ENCODE measurements at places on chromosomes 12 and 14.

DNA sequence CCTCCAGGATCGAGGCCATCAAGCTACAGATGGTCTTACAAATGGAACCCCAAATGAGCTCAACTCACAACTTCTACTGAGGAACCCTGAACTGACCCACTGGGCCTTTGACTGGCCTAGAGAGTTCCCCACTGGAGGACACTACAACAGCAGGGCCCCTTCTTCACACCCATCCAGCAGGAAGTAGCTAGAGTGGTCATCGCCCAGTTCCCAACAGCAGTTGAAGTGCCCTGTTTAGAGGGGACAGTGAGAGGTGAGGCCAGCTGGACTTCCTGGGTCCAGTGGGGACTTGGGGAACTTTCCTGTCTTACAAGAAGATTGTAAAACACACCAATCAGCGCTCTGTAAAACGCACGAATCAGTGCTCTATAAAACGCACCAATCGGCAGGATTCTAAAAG is 247.9 kb upstream of the BTG1 start:
- no peak for DNase-seq

- DNase-seq = no peak
These were observed 21.4 kb downstream of the SMOC1 start for GRCh38 chr14:69900603-69901002.

- DNase-seq = no peak
These were observed 170.9 kb downstream of the SLC6A15 start for GRCh38 chr12:84741692-84742091.

DNA sequence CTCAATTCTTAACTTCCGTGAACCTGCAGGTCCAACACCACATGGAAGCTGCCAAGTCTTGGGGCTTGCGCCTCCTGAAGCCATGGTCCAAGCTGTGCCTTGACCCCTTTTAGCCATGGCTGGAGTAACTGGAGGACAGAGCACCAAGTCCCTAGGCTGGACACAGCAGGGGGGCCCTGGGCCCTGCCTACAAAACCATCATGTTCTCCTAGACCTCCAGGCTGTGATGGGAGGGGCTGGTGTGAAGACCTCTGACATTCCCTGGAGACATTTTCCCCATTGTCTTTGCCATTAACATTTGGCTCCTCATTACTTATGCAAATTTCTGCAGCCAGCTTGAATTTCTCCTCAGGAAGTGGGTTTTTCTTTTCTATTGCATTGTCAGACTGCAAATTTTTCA is 570.1 kb downstream of the FSCB start:
- no peak for DNase-seq

DNA sequence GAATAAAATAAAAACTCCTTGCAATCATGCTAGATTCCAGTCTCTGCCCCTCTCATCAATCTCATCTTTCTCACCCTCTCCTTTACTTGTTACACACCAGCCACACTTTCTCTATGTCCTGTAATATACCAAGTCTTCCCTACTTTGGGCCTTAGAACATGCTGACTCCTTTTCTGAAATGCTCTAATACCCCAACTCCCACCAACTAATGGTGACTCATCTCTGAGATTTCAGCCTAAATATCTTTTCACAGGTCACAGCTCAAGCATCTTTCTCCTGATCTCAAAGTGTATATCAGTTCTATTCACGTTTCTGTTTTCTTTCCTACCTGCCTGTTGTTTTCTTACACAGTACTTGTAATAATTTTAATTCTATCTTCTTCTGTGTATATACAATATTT is 378.9 kb upstream of the PRICKLE1 start:
- no peak for DNase-seq

DNA sequence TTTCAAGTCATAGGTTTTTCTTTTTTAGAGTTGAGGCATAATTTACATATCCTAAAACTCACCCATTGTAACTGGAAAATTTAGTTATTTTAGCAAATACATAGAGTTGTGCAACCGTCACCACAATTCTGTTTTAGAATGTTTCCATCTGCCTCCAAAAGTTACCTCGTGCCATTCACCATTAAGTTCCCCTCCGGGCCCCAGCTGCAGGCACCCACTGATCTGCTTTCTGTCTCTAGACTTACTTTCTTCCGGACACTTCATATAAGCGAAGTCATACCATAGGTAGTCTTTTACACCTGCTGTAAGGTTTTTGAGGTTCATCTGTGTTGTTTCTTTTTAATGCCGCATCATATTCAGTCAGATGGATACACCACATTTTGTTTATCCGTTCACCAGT is 28.7 kb downstream of the PPP2R5C start:
- no peak for DNase-seq

GRCh38 chr14:90510159-90510558 is 113.3 kb downstream of the CALM1 start:
- no peak for DNase-seq

DNA sequence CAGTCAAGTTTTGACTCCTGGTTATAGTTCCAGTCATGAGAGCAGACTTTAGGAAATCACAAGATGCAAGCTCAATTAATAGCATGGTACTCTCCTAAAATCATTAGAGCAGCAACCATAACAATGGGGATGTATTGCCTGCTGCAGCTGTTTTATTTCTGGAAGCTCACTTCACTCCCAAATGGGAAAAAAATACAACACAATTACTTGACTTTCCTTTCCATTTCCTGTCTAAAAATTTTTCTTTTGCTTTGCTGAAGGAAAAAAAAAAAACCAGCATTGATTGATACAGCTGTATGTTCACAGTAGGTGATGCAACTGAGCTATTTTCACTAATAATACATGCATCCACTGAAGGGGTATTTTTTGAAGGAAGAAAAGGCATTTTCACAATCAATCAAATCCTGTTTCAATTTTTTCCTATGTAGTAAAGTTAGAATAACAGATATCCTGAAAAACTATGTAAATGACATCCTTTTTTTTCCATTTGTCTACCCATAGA is 143.9 kb upstream of the NOVA1 start:
- DNase-seq = no peak

DNA sequence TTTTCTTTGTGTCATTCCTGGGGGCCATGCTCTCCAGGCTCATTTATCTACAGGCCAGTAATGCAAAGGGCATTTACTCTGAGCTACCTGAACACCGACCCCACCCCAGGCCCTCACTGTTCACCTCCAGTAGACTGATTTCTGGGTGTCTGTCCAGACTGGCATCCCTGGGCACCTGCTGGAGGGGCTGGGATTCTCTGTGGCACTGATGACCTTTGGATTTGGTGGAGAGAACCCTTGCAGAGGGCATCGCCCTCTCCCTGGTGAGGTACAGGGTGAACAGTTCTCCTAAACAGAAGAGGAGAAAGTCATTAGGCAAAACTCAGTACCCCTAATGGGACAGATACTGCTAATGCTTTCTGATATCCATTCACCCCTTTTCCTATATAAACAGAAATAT is 27.1 kb upstream of the RIMBP2 start:
- DNase-seq = no peak

DNA sequence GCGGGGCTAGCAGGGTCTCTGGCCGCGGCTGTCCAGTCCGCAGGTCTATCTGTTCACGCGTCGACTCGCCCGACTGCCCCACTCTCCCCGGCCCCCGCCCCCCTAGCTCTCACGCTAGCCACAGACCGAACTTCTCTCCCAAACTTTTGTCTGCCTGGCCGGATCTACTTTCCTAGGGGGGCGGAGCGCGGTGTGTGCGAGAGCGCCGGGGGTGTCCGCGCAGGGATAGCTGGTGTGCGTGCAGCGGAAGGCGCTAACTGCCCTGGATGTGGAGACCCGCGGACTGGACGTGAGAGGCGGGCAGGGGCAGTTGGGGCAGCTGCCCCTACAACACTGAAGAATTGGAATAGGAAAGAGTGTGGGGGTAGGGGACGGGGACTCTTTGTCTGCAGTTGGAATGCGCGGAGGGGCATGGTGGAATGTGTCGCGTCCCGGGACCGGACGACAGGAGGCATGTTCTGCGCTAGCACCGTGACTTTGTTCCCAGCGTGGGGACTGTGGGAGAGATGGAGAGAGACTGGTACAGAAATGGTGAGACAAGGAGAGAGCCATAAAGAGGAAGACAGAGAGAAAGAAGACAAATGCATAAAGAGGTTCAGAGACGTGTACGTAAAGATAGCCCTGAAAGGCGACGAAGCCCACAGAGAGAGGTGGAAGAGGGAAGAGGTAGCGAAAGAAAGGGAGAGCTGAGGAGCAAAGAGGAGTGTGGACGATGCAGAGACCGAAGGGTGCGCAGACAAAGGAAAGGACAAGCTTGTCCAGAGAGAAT is at the start of gene AJUBA:
Gene AJUBA, minus strand, starts transcription at position 75 of the 769 bp plus-strand sequence. CDS start 285 bp downstream, outside the sequence.
- peak; percentile 82 for DNase-seq

GRCh38 chr12:81570234-81570633 is 188.9 kb downstream of the PPFIA2 start:
- no peak for DNase-seq

DNA sequence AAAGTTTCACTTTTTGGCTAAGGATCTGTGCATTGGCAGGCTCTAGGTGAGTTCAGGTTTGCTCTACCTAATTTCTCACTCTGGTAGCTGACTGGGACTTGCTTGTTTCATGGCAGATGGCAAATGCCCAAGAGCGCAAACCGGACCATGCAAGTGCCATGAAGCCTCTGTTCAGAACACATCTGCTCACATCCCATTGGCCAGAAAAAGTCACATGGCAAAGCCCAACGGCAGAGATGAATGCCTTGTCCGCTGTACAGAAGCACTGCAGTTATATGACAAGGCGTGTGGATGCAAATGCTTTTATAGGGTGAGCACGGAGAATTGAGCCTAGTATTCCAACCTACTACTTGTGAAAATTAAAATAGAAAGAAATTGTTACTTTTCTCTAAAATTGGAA is 202.2 kb upstream of the HMGA2 start:
- no peak for DNase-seq

Data from AG09309 (cell line).